Activated gamma-delta T cell (primary cell): ENCODE measurements at places on chromosomes 3 and 15.
A peak's percentile ranks its signal among the peaks of the same experiment; 100 is the strongest.

DNA sequence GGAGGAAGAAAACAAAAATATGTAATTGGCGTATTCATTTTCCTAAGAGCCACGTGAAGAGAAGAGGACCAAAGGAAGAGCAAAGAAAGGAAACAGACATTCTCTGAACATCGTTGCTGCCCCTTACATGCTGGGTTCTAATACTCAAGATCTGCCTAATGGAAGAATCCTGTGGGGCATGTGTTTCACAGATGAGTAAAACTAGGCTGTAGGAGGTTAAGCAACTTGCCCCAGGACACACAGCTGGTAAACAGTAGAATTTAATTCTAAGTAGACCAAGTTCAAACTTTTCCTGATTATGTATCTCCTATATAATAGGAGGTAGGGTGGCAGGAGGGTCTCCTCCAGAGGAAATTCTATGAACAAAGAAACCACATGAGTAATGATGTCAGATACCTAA lies 106.1 kb upstream of the TNFAIP8L3 start:
- DNase-seq: no peak

DNA sequence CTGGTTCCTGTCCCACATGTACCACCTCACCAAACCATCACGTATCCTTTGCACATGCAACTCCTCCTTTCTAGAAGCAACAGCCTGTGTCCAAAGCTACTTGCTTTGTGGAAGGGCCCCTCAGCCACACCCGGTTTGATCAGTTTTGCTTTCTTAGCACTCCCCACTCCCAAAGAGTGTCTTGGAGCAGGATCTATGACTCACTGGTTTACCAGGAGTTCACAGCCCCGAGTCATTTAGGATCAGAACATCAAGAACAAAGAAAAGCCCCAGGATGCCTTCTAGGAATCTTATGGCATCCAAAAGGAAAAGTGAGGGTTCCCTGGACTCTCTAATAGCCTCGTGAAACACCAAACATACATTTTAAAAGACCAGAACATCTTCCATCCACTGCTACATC lies 50.7 kb upstream of the IGF1R start:
- no peak for DNase-seq

- DNase-seq: no peak
Observed at GRCh38 chr15:39427705-39428104, 153.2 kb upstream of the THBS1 start.

DNA sequence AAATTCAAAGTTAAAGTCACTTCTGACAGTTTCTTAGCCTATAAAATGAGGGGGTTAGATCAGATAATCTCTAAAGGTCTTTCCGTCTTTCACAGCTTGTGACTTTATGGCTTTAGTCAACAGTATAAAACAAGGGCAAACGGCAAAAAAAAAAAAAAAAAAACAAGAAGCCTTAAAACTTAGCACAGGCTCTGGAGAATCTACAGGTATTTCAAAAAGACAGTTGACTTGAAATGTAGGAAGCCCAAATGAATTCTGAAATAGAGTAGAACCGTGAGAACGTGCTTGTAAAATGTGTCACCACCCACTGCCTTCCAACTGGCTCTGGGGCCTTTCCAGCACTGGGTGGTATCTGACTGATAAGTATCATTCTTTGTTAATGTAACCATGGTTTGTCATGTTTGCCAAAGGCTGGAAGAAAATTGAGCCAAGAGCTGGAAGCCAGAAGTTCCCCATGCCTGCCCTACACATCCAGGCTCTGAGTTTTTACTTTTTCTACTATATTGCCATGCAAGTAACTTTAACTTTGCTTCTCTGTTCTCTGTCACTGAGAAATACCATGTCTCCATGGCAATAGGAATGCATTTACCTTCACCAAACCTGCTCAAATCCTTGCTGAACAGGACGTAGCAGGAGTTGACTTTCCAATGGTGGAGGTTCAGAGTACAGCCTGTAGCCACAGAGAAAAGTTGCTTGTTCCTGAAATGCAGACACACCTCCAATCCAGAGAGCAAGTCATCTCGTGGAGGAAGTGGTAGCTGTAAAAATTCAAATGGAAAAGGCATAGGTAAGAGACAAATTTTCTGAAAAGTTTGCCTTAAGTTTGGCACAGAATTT lies 35.8 kb upstream of the THSD4 start:
- no peak for DNase-seq

DNA sequence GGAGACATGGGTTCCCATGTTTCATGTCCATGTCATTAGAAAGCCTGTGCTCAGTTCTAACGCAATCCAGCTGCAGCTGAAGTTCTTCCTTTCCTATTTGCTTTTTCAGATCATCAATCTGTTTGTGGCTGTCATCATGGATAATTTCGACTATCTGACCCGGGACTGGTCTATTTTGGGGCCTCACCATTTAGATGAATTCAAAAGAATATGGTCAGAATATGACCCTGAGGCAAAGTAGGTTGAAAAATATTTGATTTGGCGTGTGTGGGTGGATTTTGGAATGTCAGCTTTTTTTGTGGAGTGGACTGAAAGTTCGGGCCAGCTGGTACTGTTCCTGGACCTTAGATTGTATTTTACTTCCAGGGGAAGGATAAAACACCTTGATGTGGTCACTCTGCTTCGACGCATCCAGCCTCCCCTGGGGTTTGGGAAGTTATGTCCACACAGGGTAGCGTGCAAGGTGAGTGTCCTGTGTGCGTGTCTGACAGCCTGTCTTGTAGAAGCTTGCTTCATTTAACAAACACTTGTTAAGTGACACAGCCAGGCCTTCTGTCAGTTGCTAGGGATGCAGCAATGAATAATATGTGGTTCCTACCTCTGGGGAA lies 69.6 kb downstream of the CHDH start:
- DNase-seq: no peak

- DNase-seq: no peak
Observed at GRCh38 chr3:14457999-14458398, 55.6 kb downstream of the SLC6A6 start.

DNA sequence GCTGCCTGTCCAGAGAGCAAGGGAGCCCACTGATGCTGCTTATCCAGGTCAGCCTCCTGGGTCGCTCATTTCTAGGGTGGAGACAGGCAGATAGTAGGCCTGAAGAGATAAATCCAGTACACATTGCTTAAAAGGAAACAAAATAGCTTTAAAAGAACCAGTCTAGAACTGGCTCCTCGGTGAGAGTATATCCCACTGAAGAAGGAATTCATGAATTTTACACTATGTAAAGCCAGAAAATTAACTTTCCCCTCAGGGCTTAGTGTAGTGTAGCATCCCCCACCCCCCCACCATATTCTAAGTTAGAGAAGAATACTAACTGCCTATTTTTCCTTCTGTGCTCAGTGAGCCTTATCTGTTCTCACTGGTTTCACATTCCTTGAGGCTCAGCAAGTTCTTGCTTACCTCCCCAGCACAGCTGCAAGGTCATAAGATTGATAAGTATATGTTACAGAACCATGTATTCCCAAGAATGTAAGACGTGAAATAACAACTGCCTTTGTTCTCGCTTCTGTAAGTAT lies 30.5 kb upstream of the NOX5 start:
- DNase-seq: no peak

- DNase-seq: no peak
Observed at GRCh38 chr15:69532066-69532465, 79.4 kb downstream of the RPLP1 start.

DNA sequence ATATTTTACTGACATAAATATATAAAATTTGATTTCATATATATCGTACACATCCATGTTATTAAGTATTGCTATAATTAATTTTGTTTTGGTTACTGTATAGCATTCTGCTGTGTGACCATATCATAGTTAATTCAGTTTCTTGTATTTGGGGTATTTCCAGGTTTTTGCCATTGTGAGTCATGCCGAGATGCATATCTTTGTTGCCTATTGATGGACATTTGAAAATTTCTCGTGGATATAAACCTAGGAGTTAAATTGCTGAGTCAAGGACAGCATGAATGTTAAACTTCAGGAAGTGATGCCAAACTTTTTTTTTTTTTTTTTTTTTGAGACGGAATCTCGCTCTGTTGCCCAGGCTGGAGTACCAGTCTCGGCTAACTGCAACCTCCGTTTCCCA lies 33.7 kb upstream of the GPR171 start:
- DNase-seq: no peak

DNA sequence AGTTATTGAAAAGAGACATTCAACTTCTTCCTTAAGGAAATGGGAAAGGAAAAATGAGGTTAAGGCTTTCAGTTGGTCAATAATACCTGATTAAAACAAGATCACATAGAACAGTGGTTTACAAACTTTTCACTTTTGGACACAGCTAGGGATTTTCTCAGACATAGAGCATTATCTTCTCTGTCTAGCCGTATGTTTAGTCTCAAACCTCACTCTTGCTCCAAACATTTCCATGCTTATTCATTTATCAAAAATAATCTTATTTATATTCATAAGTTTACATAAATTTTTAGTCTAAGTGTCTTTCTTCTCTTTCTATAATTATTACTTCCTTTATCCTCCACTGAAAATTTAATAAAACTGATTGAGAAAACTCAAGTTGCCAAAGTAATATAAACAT lies 114.2 kb upstream of the AZI2 start:
- no peak for DNase-seq

DNA sequence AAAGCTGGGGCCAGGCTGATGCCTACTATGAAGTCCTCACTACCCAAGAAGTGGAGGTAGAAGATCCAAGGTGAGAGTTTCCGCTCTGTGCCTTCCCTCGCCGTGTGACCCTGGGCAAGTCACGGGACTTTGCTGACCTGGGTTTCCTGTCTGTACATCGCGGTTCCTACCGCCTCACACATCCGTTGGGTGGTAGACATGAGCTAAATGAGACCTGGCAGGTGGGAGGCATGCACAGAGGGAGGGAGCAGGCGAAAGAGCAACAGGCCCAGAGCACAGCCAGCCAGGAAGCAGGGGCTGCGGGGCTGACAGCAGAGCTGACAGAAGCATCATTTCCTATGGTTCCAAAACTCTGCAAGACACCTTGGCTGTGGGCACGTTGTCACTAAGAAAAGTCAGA lies 157.3 kb upstream of the BHLHE40 start:
- peak; percentile 57 for DNase-seq

- no peak for DNase-seq
Observed at GRCh38 chr15:78203346-78204225, 30.8 kb downstream of the ACSBG1 start.

- no peak for DNase-seq
Observed at GRCh38 chr3:10981961-10982360, 10.6 kb upstream of the SLC6A1 start.

GRCh38 chr15:79916502-79917132 lies 19.8 kb upstream of the MTHFS start:
- no peak for DNase-seq

- no peak for DNase-seq
Observed at GRCh38 chr3:120344349-120344748, 4.8 kb downstream of the LRRC58 start.

GRCh38 chr3:40310705-40311104 lies 1.2 kb downstream of the EIF1B start:
- DNase-seq: no peak

- no peak for DNase-seq
Observed at GRCh38 chr3:189687475-189687874, 56.3 kb downstream of the TP63 start.

DNA sequence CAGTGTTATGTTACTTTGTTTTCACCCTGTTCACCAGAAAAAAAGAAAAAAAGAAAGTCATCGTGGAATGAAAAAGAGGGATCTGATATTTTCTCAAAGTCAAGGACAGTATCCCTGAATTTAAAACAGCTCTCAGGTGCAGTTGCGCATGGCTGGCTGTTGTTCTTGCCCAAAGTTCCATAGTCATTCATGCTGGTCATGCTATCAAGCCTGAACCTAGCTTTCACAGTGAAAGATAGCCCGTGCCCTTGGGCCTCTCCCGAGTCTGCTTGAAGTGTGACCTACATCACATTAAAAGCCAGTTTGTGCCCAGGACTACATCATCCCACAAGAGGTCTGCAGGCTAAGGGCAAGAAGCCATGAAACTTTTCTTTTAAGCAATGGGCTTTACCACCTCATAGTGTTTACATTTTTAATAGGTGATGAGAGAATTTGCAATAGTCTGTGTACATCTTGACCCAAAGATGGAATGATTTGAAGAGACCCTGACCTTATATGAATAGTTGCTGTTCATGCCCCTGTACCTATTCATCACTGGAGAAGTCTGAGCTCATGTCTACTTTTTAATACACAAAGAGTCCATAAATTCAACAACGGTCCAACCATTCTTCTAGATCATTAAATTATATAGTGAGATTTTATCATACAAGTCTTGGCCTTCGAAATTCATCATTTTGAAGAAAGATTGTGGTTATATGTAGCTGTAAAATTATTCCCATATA lies 522.5 kb upstream of the MCTP2 start:
- no peak for DNase-seq

DNA sequence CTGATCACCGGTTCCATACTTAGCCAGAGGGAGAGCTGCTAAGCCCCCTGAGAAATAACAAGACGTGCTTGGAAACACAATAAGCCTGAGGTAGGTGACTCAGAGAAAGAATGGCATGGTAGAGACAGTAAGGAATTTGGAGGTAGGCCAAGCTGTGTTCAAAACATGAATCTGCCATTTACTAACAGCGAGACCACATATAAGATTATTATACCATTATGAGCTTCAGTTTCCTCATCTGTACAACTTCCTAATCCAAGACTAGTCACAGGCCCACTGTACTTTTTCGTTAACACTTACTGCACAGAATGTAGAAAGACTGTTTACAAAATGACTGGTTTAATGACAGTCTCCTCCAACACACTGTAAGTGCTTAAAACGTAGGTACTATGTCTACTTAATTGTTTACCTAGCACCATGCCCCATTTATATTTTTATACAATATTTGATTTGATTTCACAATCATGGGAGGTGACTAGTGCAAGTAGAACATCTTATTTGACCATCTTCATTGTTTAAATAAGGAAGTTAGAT lies 25.7 kb downstream of the ATOSA start:
- no peak for DNase-seq

- no peak for DNase-seq
Observed at GRCh38 chr15:41855261-41855961, 16.8 kb downstream of the PLA2G4B start.

- DNase-seq: no peak
Observed at GRCh38 chr15:93213281-93213680, 124.3 kb upstream of the RGMA start.

DNA sequence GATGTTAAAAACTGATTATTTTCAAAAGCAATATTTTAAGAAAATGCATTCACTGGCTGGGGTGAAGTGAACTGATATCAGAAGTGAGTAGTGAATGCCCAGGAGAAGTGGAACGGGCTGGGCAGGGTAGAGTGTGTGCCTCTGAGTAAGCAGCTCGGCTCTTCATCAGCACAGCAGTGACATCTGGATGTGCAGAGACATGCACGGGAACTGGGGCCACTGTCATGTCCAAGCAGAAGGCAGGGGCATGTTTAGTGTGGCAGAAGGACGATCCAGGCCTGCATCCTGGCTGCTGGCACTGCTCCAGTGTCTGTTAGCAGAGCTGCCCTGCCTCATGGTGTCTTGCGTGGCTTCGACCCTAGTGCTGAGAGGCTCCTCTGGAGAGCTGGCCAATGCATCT lies 305.6 kb upstream of the LRRFIP2 start:
- DNase-seq: no peak

- no peak for DNase-seq
Observed at GRCh38 chr3:11117591-11117990, 36.7 kb upstream of the HRH1 start.
